ENCODE measurements at places on chromosomes 4 and X. TPM values are rescaled to one million over a fixed set of nuclear protein-coding genes. Genes with fewer than 3 reads are reported as not detected.

DNA sequence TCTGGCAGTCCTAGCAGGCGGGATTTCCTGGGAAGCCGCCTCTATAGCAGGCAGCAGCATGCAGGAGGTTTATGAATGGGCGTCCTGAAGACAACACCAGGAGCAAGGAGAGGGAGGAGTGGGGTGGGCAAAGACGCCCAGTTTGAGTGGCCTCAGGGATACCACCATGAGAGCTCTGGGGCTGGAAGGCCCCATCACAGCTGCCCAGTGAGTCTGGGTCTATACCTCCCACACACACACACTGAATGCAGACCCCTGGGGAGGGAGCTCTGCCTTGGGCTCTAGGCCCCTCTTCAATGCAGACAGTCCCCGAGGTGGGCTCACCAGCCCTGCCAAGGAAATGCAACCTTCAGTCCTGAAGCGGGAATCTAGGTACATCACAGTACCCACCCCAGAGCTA lies 98.6 kb downstream of the AFAP1 start:
- DNase-seq = no peak

The NALF2 gene
- not detected for total RNA-seq

DNA sequence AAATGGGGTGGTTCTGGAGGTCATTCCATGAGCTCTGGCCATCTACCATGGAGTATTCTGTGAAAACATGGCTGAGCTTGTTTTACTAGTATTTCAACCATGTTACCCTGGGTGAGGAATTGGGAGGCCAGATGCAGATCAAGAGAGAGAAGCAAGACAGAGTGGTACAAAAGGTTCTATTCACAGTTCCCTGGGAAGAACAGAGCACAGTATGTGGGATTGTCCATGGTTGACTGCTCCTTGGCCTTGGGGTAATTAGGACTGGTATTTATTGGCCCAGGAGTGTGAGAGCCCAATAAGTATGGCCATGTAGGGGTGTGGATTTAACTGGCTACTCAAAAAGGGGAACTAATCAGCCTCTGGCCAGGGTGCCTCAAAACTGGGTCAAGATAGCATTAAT lies 239.7 kb upstream of the GATB start:
- DNase-seq = no peak

The IQCM gene
- total RNA-seq = not detected

The NUP62CL gene
- total RNA-seq = not detected

DNA sequence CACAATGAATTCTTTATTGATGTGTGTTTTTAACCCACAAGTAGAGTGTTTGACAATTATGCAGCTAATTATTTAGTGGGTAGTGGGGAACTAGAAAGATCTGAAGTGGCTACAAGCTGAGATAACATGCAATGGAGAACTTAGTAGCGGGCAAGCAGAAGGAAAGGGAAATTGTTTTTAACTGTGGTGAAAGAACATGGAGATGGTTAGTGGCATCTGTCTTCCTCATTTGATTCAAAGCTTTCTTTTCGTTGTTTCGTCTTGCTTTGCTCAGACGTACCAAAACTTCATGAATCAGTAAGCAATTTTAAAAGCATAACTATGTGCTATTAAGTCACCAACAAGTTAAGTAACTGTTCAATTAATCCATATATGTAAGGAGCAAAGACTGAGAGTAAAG lies 169.9 kb downstream of the BANK1 start:
- no peak for DNase-seq

The SRPK3 gene
- 0.18 TPM for total RNA-seq

- no peak for DNase-seq
These were observed 58.4 kb upstream of the NEIL3 start for GRCh38 chr4:177251237-177251636.

GRCh38 chr4:118348886-118349285 lies 3.9 kb downstream of the PRSS12 start:
- DNase-seq = no peak

GRCh38 chrX:151753313-151754046 lies 18.9 kb downstream of the CNGA2 start:
- no peak for DNase-seq

- DNase-seq = peak; percentile 88
These were observed 53.8 kb downstream of the ACOX3 start for GRCh38 chr4:8386731-8387130.

DNA sequence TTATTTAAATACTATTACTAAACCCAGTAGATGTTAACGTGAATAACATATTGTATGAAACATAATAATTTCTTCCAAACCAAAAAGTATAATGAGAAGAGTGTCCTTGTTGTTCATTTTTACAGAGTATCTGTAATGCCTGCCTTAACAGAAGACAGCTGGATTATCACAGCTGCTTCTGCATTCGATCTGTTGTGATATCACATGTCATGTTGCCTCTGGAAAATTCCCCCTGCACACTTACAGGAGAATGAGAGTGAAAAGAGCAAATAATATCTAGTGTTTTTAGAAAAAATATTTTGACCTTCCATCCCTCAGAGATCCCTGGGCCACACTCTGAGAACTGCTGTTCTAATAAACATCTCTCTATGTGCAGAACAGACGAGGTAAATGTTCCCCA lies 240.1 kb upstream of the NOCT start:
- DNase-seq = no peak

The FAM241A gene
- 0.53 TPM for total RNA-seq

GRCh38 chrX:275476-275966 lies 5.7 kb upstream of the PLCXD1 start:
- DNase-seq = peak; percentile 81

The PLXNA3 gene
- total RNA-seq = 212 TPM

DNA sequence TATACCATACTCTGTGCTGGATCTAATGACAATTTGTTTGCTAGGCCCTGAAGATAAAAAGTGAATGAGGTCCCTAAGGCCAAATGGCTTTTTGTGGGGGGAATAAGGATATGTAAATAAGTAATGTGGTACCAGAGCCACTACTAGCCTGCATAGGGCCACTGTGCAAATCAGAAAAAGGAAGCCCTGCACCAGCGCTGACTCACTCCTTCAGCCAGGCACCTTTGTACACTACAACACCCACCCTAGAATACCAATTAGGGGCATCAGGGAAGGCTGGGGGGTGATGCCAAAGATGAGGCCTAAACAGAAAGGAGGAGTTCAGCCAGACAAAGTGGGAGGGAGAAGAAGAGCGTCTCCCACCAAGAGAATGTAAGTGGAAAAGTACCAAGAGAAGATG lies 122.2 kb downstream of the CAMK2D start:
- no peak for DNase-seq

GRCh38 chr4:144787365-144788258 lies 141.7 kb downstream of the HHIP start:
- DNase-seq = no peak

- no peak for DNase-seq
These were observed 277.6 kb downstream of the GASK1B start for GRCh38 chr4:157895205-157895604.

DNA sequence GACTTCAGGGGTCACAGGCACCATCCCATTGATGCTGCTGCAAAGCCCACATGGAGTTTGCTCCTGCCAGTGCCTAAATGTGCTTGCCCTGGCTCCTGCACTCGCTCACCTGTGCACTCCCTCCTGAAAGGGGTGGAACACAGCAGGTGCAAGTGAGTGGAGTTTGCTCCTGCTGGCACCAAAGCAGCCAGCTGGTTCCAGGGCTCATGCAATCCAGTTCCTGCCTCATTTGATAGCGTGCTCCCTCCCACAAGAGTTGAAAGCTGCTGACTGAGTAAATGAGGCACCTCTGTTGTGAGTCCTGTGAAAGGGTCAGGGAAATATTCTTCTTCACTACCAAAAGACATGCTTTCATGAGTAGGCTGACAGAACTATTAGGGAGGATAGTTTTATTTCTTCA lies 30.5 kb downstream of the CXCL8 start:
- DNase-seq = no peak

- DNase-seq = no peak
These were observed 14.4 kb downstream of the IL21 start for GRCh38 chr4:122606364-122607043.

- DNase-seq = peak; percentile 96
These were observed at the start of gene ANXA5 for GRCh38 chr4:121696581-121697461. TSS of gene ANXA5 (minus strand) at chr4:121696980. CDS start at chr4:121696589, 391 bp downstream.

The FGFRL1 gene
- total RNA-seq = 75.7 TPM

The RPA4 gene
- 0.12 TPM for total RNA-seq

- DNase-seq = no peak
These were observed 148.3 kb upstream of the ANXA10 start for GRCh38 chr4:167943872-167944505.

DNA sequence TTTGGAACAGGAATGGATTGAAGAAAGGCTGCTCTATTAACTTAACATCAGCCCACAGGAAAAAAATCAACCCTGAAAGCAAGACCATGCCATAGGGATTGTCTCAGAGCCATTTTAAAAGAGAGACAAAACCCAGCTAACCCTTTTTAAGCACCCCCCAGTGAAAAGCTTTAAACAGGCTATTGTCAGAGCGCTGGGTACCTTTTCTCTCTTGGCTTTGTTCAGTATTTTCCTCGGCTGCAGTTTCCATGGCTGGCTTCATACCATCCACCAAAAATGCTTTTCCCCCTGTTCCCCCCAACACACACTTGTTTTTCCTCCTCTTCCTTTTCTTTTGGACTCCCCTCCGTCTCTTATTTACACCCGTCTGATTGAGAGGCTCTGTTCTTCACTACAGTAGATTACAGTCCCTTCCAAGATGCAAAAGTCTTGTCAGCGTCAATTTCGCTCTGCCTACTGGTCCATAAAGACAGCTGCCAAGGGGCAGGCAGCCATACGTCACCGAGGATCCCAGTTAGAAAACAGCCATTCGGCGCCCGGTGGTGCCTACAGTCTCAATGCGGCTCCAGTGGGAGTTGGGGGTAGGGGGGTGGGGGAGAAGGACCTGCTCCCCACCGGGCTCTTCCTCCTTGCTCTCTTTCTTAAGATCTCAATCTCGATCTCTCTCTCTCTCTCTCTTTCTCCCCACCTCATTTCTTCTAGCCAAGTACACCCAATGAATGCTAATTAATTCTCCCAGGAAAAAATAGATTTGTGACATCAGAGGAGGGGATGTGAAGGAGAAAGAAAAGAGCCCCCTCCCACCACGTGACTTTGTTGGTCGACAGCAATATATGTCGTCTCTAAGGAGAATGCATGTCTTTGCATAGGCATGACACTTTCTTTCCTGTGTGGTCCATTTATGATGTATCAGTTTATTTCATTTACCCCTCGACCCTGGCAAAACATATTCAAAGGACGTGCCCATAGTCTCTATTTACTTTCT lies at the start of gene GPM6B:
Gene GPM6B (minus strand): TSS at position 451 of the 985 bp plus-strand sequence. CDS start 189 bp downstream, at position 262.
- no peak for DNase-seq

DNA sequence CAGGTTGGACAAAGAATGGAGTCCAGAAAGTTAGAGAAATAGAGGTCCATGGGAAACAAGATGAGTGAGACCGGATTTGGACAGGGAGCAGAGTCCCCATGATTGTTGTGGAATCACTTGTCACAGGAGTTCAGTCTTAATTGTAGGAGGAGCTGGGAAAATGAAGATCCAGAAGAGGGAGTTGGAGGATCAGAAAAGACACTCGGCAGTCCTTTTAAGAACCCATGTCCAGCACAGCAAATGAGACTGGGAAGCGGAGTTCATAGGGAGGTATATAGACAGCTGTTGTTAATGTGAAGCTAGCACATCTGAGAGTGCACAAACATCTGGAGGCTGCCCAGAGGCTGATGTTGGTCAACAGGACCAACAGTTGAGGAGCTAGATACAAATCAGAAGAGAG lies 111.4 kb upstream of the RXFP1 start:
- DNase-seq = no peak

GRCh38 chrX:24343719-24344118 lies 16.7 kb upstream of the SUPT20HL1 start:
- DNase-seq = no peak

The SERPINA7 gene
- not detected for total RNA-seq
